Kidney epithelial cell (primary cell): ENCODE measurements at places on chromosomes 7 and 10. TPM values are rescaled to one million over a fixed set of nuclear protein-coding genes. Genes with fewer than 3 reads are reported as not detected.

DNA sequence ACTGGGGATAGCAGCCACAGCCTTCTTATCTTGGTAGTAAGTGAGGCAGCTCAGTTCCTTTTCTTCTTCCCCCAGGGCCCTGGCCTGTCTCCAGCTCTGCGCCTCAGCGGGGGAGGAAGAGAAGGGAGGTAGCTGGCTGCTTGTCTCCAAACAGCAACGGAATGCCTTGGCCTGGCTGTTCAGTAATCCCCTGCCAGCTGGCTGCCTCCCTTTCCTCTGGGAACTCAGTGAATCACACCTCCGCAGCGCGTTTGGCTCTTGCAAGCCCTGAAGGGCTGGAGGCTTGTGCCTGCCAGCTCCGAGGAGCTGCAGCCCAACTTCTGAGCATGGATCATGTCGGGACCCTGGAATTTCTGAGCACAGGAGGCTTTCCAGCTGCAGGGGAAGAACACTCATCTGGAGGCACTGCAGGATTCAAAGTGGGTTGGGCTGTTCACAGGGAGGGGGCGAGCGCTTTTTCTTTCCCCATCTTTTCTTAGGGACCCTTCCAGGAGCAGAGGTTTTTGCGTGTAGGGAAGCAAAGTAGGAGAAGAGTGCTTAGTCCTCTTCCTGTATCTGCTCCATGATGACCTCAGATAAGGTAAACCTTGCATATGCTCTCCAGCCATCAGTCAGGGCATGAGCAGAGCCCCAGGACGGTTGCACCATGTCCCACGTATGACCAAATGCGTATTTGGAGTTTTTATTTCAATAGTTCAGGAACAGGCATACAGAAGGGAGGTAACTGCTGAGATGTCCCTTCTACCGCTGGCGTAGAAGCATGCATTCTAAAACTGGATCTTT is 253.2 kb upstream of the INHBA start:
- DNase-seq: peak; percentile 94

The FBXO24 gene
- total RNA-seq: 0.55 and 0.79 TPM in 2 replicates

DNA sequence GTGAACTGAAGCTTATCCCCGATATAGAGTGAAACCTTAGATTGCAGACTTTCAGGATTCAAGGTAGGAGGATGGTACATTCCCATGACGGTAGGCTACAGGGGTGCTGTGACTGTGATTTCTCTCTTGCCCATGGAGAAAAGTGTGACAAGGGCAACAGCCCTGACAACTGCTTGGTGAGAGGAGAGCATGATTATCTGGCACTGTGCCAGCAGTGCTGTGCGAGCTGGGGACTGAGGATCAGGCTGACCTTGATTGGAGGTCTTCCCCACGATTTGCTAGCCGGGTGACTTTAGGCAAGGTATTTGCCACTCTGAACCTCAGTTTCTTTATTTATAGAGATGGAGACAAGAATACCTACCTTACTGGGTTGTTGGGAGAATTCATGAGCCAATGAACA is 229.5 kb downstream of the PTEN start:
- no peak for DNase-seq

GRCh38 chr10:49167425-49168170 is 20.6 kb downstream of the TMEM273 start:
- DNase-seq: no peak

- DNase-seq: no peak
These were observed 7.7 kb upstream of the SCART1 start for GRCh38 chr10:133445751-133446708.

DNA sequence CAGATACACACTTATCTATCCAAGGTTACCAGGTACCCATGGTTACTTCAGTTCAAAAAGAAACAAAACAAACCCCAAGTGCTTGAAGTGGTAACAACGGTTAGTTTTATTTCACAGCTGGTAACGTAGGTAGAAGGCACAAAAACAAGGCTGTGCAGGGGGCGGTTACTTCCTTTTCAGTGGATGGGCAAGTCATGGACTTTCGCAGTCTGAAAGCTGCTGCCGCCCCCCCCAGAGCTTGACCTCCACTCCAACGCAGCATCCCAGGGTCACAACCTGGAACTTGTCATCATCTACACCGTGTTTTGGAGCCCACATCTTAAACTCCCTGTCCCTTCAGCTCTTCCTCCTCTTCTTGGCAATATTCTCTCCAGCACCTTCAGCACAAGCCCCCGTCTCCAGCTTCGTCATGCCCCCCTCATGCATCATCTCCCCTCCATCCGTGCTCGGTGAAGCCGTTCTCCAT is 181.2 kb upstream of the ITGB1 start:
- no peak for DNase-seq

GRCh38 chr10:117544004-117544701 is 1.6 kb downstream of the EMX2 start:
- no peak for DNase-seq
